ENCODE measurements at places on chromosomes 4 and X.

- no peak for DNase-seq
These were observed 118.8 kb downstream of the ZNF827 start for GRCh38 chr4:145819853-145820181.

- peak; percentile 68 for DNase-seq
These were observed 17.5 kb upstream of the SH3KBP1 start for GRCh38 chrX:19904778-19905367.

GRCh38 chr4:99966692-99967091 is 16.6 kb upstream of the H2AZ1 start:
- DNase-seq, result no peak

DNA sequence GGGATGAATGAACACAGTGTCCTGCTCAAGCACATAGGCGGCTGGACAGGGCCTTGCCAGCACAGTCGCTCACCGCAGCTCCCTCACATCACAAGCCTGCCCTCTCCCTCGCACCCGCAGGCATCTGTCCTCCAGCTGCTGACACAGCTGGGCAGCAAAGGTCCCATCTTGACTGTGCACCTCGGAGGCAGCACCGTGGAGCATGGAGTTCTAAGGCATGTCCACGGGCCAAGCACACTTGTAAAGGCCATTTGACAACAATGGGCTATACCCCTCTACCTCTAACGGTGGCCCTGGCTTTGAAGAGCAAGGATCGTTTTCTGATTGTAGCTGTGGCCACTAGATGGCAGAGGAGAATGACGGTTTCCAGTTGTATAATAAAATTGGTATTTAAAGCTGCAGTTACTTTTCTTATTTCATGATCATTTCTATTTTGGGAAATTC is 53.8 kb downstream of the APLN start:
- DNase-seq, result peak; percentile 21

GRCh38 chr4:3471098-3471760 is 8.1 kb downstream of the DOK7 start:
- DNase-seq, result no peak

DNA sequence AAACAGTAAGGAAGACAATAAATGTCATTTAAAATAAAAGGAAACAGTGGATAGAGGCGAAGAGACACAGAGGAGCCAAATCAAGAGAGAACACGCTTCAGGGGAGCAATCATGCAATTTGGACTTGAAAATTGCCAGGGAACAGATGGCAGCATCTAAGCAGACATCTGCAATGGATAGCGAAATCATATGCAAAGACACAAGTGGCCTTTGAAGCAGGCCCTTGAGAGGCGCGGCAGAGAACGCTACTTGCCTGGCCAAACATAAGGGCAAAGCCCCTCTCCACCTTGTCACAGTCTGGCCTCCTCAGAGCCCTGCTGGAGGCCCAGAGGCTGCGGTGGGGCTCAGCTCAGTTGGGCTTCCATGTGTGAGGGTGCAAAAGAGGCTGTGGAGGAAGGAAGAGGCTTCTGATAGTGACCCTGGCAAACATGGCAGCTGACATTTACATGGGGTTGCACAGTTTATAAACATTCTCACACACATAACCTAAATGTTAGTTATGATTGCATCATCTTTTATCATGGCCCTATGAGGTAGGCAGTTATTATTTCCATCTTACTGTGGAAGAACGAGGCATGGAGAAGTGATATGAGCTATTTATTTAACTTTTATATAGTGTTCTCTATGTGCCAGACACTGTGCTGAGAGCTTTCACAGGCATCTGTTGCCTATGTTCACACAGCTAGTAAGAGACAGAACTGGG is 18.3 kb downstream of the ADGRG4 start:
- no peak for DNase-seq

- no peak for DNase-seq
These were observed 72.6 kb upstream of the DHX15 start for GRCh38 chr4:24656906-24657305.

- no peak for DNase-seq
These were observed 59.7 kb downstream of the MAB21L2 start for GRCh38 chr4:150641612-150642011.

- DNase-seq, result no peak
These were observed 120.2 kb upstream of the NDST4 start for GRCh38 chr4:115233600-115233999.

GRCh38 chr4:149247164-149247563 is 568.5 kb downstream of the IQCM start:
- DNase-seq, result no peak

DNA sequence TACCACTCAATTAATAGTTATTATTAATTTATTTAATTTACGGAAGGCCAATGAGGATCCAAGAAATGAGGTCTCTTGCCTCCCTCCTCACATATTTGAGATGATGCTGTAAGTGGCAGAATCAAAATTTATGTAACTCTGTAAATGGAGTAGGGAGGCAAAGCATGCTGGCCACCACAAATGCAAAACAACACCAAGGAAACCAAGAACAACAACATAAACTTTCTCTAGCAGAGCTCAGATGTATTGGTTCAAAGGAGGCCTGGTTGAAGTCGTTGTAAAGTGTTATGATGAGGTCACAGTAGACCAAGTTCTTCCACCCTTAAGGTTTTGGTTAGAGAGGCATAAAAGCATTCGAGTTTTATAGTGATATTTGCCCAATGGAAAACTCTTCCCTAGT is 194.8 kb upstream of the FAT1 start:
- DNase-seq, result no peak

DNA sequence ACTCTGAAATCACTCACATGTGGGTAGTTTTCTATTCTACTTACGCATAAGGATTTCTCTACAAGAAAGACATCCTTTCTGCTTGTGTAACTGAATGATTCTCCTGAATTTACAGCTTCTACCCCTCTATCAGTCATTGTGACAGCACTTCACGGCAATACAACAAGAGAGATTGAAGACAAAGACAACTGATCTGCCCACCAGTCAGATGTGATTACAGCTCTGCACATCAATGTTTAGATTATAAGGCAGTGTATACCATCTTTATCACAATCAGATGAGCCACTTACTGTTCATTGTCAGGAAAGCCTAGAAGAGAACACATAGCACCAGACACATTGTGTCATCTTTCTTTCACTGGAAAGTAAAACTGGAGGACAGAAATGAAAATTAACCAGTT is 324.4 kb downstream of the CENPC start:
- DNase-seq, result no peak

GRCh38 chr4:30904588-30904987 is 184.4 kb downstream of the PCDH7 start:
- no peak for DNase-seq

DNA sequence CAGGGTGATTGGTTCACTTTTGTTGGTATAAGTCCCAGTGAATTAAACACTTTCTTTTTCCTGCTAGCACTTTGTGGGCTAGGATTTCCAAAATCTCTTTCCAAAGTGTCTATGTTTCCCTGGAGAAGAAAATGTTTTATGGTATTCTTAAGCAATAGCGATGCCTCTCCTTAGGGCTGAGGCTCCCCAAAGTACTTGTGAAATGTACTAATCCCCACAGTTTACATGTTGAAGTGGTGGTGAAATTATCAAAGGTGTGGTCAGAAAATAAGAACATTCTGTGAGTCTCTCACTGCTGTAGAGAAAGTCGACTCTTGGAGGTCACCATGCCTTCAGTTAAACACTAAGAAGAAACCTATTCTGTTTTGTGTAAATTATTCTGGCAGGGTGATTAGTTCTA is 51.5 kb upstream of the AMELX start:
- no peak for DNase-seq

DNA sequence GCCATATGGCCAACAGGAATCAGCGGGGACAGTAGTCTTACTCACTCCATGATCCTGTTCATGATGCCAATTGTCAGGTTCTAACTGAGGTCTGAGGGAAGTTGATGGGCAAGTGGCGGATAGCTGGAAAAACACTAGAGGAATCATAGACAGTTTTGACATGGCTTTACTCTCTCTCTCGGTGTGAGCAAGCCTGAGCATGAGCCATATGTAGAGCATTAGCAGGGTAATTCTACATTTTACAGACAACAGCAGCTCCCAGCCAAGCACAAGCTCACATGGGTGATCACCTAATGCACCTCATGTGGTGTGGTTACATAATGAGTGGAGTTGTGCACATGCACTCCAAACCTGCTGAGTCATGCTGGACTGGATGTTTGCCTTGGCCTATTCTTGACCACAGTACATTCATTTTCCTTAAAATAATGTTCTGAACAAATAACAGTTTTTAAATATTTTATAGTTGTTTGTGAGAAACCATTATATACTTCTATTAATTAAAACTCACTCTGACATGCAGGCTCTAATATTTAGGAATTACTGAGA is 429.2 kb downstream of the GPAT3 start:
- DNase-seq, result no peak

Measured in iPS-NIHi11 (cell line).